NCI-H1930 (cell line): ENCODE measurements at places on chromosomes 4 and X.

GRCh38 chr4:187270154-187270553, 546.5 kb upstream of the FAT1 start:
- DNase-seq: no peak

- DNase-seq: no peak
These were observed 64.9 kb upstream of the SOD3 start for GRCh38 chr4:24730256-24731001.

DNA sequence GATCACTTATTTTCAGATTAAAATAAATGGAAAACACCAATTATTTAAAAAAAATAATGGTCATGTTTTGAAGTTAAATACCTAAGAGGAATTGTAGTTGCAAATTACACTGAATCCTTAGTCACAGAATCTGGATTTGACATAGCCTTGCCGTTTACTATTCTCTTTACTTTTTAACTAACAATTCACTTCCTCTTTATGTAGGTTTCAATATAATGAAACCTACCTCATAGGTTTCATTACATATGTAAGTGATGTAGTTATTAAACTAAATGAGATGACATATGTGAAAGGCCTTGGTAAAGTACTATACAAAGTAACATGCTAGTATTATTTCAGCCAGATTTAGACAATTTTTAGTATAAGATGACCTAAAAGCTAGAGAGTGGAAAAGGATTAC, 6.5 kb downstream of the SPP1 start:
- no peak for DNase-seq

GRCh38 chr4:12724510-12724909, 759.6 kb downstream of the RAB28 start:
- no peak for DNase-seq

DNA sequence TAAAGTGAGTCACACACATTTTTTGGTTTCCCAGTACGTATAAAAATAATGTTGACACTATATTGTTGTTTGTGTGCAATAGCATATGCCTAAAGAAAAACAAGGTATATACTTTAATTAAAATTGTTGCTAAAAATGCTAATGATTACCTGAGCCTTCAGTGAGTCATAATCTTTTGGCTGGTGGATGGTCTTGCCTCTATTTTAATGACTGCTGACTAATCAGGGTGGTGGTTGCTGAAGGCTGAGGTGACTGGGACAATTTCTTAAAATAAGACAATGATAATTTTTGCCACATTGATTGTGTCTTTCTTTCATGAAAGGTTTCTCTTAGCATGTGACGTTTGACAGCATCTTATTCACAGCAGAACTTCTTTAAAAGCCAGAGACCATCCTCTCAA, 21.0 kb upstream of the ANXA10 start:
- no peak for DNase-seq

- no peak for DNase-seq
These were observed 242.9 kb downstream of the ARHGAP24 start for GRCh38 chr4:85717847-85718246.

GRCh38 chrX:37357436-37357835, 8.3 kb downstream of the PRRG1 start:
- DNase-seq: no peak

- DNase-seq: no peak
These were observed 125.1 kb upstream of the PSAPL1 start for GRCh38 chr4:7559741-7560395.

DNA sequence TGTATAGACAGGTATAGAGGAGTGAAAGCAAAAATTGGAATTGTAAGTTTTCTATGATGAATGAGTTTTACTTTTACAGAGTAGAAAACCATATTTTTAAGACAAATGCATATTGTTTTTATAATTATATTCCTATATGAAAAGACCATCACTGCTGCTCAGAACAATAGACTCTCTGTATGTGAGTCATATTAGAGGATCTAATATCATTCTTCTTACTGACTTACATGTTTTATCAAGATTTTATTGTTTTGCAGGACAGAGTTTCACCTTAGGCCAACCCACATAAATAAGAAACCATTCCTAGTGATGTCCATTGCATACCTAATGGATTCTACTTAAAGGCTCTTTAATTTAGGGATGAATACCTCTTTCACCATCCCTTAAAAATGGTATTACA, 88.6 kb downstream of the NR3C2 start:
- no peak for DNase-seq

- DNase-seq: no peak
These were observed 2.3 kb upstream of the SLC26A1 start for GRCh38 chr4:995311-996026.

GRCh38 chrX:153981771-153982533, 9.4 kb downstream of the TMEM187 start:
- no peak for DNase-seq

DNA sequence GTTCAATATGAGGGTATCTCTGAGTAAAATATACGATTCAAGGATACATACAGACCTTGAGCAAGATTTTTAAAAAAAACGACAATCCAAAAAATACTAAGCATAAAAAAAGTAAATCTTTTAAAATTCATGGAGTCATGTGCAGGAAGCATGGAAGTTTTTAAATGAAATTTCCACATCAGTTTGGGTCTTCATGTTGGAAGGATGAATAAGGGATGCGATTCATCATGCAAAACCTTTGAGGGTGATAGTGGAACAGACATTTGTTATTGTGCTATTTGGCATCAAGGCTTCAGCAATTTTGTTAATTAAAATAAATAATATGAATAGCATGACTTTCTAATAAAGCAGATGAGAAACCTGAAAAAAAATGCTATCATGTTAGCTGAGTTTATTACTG, 815.0 kb upstream of the PCDH10 start:
- DNase-seq: no peak

DNA sequence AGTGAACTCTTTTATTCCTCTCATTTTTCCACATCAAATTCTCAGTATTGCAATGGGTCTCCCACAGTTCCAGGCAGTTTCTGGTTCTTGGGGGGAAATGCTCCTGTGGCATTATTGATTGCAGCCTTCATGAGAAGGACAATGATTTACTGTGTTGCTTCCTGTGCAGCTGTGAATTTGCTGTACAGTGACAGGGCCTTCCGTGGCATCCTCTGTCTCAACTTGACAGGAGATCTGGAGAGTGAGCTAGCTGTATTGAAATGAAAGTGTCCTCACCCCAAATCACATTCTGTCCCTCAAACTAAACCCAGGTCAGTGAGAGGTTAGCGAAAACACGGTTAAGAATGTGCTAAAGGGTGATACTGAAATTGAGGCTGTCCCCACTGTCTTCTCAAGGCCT, 77.1 kb upstream of the ATOH1 start:
- no peak for DNase-seq

DNA sequence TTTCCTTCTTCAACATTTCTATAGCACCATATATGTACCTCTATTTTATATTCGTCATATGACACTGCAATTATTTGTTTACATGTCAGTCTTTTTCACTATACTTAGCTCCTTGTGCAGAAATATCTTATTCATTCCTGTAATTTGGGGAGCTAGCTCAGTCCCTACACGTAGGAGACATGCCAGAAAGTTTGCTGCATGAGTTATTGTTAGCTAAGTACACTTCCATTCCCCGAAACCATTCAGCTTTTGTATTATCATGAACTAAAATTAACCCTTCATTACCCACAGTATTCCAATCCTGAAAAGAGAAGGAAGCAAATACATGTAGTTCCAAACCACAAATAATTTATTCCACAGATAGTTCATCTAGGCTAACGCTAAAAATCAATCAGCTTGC, 10.2 kb downstream of the CBR4 start:
- DNase-seq: no peak

GRCh38 chr4:140996766-140997165, 136.5 kb downstream of the RNF150 start:
- no peak for DNase-seq

DNA sequence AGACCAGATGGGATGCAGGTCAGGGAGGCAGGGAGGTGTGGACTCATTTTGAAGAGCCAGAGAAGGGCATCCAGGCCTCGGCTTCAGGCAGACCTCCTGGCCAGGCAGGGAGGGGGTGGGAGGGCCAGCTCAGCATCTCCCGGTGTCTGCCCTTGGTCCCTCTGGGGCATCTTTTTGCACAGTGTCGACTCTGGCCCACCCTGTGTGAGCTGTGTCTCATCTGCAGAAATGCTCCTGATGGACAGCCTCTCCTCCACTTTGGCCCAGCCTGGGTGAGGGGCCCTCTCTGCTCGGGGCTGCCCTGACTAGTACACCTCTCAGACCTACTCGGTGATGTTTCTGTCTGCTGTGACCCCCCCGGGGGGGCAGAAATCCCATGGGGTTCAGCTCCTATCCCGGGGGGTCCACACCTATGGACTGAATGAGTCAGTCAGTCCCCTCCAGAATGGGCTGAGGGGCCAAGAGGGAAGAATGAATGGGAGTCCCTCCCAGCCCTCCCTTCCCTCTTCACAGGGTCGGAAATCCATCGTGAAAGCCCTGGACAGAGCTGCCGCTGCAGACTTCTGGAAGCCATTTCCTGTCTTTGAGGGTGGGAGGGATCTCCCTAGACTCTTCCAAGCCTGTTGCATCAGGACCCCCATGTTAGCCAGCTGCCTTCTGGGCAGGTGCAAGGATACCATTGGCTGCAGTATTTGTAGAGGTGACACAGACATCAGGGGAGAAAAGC, 196.7 kb upstream of the PSAPL1 start:
- DNase-seq: no peak

DNA sequence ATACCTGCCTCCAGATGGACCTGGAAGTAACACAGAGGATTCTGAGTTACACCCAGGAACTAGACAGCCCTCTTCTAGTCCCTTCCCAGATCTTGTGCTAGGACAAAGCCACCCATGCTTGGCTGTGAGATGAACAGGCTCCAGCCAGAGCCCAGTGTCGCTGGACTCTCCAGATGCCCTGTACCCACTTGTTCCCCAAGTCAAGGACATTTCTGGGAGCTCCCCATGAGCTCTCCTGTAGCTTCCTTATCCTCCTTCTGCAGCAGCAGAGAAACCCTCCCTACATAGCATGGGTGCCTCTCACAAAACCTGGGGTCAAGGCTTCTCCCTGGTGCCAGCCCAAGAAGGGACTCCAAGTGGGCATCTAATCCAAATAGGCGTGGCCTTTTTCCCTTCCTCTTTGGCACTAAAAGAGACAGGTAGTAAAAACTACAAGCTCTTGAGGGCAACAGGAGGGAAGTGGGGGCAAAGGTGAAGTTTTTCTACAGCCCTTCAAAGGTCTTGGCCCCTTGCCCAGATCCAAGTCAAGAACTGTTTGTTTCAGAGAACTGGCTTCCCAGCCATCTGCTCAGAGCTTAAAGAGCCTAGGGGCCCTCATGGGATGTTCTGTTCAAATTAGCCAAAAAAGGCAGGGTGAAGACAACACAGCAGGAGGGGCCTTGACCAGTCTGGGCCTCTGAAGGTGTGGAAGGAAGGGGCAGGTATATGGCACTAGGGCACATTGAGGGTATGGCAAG, 8.5 kb upstream of the ERCC6L start:
- DNase-seq: no peak

DNA sequence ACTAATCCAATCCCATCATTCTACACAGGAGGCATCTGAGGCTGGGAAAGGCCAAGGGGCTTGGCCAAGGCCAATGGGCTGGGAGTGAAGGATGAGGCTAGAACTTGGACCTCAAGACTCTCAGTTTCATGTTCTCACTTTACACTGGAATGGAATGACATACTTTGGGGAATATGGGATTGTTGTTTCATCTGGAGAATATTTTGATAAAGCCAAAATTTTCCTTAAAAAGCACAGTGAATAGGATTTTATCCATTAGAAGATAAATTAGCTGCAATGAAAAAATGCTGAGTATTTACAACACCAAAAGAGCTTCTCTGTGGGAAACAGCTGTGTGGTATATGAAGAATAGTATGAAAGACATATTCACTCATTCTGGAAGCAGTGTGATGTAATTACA, 29.3 kb downstream of the SMIM20 start:
- DNase-seq: no peak

DNA sequence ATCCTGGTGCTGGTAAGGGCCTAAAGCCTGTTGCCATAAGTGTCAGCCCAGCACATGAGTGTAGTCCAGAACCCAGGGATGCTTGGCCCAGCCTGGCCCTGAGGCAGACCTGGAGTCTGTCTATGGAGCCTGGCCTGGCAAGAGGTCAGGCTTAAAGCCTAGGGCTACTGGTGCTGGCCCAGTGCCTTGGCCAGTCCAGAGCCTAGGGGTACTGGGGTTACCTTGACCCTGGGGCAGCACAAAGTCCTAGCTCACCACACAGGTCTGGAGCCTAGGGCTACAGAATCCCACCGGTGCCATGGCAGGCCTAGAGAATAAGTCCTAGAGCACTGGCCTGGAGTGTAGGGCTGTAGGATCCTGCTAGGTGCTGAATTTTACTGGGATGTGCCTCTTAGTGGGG, 393.8 kb downstream of the MAGEE1 start:
- no peak for DNase-seq

DNA sequence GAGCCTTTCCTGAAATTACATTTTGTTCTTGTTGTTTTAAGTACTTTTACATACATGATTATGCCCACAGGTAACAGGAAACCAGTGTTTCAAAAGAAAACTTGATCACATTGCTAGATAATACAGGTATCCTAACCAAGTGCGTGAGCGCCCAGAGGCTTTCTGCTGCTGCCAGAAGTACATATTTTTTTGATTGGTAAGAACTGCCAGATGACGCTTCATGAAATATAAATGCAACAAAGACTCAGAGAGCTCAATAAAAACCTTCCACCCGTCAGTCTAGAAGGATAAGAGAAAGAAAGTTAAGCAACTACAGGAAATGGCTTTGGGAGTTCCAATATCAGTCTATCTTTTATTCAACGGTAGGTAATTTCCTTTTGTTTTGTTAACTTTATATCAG, at the start of gene EPGN:
TSS of gene EPGN (plus strand) at position 256 of the 400 bp plus-strand sequence. CDS start at position 320, 64 bp downstream.
- DNase-seq: no peak

DNA sequence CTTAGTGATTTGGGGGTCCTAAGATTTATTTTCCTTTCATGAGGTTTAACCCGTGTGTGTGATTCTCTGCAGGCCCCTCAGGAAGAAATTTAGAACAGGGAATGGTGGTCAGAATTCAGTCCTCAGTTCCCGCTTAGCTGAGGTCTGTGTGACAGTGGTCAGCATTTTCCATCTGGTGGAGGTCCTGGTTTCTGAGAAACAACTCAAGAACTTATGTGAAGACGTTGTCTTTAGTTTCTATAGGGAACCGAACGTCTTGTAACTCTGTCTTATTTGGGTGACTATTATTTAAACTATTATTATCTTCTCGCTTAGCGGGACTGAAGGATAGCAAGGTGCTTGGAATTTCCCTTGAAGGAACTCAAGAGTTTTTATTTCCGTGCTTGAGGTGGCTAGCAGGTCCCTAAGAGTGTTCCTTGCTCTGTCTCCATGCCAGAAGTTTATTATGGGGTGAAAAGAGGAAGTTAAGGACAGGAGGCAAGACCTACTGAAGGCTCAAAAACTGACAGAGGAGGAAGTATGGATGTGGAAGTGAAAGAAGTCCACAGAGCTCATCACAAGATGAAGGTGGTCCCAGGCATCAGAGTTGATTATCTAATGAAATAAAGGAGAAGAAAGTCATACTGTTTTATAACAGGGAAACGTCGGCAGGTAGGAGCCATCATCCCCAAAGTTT, 9.4 kb downstream of the MGST2 start:
- no peak for DNase-seq

DNA sequence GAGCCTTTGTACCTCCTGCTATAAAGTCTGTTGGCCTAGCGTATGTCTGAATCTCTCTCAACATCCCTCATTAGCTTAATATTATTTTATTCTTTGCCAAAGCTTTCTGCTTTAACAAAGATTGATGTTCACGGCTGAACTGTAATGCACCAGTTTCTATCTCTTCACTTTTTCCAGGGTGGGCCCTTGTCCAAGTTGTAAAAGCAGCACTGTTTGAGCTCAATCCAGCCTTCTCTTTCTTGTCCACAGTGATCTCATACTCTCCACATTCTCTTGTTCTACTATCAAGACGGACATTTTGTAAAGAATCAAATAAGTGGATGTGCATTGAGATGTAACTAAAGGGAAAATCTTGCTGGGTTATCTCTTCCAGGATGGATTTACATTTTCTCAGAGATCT, 34.4 kb upstream of the RTL3 start:
- no peak for DNase-seq
